ENCODE measurements at places on chromosomes 1 and 21.
A peak's percentile ranks its signal among the peaks of the same experiment; 100 is the strongest.

DNA sequence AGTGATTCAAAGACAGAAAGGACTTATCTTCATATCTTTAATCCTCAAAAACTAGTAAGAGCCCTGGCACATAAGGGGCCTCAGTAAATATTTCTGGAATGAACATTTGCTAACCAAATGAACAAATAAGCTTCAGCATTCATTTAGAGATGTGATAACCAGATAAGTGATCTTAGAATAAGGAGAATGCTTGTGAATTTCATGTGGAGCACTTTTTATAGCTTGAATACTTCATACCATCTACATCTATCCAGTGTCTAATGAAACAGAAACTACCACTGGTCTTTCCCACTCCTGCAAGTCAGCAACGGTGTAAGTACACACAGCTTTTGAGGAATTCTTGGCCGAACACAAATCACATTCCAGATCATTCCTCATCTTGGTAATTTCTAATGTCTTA is 38.5 kb downstream of the EDEM3 start:
- DNase-seq, result no peak

GRCh38 chr1:12601700-12602658 is 16.0 kb downstream of the DHRS3 start:
- DNase-seq, result peak; percentile 94

GRCh38 chr1:194028002-194028401 is 841.6 kb upstream of the B3GALT2 start:
- no peak for DNase-seq

DNA sequence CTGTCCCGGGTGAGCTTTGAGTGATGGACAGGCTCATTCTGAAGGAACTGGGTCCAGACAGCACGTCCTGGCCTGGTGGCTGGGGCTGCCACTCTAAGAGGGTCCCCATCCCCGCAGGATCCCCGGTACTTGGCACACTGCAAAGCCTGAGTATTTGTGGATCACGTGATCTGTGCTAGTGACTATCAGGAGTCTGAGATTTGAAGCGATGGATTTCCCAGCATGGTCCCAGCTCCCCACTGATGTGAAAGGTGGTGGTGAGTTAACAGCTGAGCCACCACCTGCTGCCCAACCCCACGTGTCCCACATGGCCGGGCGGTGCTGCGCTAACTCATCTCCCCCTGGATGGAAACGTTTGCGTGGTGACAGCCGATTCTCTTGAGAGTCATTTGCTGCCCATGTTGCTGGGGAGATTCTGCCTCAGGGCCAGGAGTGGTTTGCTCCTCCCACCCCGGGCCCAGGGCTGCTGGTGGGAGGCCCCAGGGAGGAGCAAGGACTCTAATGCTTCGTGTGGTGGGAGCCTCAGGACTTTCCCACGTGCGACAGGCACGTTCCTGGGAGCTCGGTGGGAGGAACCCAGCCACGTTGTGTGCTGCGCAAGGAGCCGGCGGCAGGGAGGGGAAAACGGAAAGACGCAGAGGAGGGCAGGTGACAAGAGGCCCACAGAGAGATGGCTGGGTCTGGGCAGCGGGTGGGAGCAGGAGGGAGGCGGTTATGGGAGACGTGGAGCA is 15.1 kb downstream of the FAAP20 start:
- DNase-seq, result no peak

GRCh38 chr1:27356619-27357280 is 10.0 kb downstream of the MAP3K6 start:
- DNase-seq, result no peak

DNA sequence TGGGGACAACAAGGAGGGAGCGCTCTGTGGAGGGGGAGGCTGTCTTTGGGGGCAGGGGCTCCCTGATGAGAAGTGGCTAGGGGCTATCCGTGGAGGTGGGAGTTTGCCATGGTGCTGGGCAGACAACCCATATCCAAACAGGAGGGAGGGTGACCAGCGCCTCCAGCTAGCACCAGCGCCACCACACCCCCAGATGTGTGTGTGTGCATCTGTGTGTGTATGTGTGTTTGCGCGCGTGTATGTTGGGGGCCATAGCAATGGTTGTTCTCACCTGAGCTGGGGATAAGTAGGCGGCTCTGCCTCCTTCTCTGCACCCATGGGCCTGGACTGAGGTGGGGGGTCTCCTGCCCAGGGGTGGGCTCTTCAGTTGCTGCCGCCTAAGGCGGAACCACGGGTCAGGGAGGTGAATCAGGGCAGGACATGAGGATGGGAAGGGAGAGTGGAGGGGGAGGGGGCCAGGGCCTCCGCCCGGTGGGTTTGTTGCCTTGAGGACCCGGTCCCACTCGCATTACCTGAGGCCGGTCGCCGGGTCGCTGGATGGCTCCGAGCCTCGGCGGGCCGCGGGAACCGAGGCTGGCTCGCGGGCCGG is 345 bp downstream of the HPCAL4 start:
- DNase-seq, result no peak

DNA sequence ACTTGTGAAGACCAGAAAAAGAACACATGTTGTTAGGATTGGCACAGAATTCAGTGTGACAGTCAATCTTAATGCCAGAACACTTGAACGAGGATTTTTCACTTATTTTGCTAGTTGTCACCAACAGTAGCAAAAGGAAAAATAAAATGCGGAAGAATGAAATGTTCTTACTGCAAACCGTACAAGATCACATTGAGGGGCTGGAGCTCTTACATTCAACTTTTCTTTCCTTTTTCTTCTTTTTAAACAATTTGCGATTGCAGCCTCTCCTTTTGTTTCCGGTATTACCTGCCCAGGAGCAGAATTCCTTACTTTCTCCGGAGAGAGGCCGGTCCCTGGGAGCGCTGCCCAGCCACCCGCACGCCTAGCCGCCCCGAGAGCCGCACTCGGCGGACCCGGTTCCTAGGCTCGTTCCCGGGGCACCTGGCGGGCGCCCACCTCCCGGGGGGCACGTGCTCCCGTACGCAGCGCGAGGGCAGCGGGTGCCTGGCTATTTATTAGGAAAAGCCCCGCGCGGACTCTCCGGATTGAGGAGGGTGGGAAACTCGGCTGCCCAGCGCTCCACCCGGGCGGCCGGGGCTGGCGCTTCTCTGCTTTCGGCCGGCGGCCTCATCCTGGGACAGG is 1.2 kb upstream of the CAMTA1 start:
- DNase-seq, result no peak

DNA sequence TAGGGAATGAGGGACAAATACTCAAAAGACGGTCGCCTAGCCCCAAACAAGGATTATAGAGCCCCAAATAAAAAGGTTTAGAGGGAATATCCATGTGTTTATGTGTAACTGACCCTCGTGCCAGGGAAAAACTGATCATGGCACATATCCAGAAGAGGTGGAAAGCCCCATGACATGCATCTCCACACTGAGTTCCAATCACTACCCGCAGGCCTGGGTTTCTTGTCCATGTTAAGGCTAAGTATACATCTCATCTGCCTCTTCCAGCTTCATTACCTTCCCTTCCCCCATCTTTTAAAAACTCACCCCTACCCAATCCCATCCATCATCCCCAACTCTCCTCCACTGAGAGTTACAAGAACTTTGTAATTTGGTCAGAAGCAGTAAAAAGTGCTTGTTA is 15.2 kb downstream of the GADD45A start:
- DNase-seq, result peak; percentile 24

DNA sequence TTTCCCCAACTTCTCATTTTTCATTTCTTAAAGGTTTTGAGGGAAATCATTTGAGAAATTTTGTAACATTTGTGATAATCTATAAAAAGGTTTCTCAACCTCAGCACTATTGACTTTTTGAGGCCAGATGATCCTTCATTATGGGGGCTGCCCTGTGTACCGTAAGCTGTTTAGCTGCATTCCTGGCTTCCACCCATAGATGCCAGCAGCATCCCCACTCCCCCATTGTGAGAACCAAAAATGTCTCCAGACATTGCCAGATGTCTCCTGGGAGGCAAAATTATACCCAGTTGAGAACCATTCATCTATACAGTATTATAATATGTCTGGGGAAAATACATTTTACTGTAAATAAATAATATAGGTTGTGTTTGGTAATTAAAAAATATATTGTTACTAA is 146.0 kb downstream of the PBX1 start:
- DNase-seq, result no peak

- no peak for DNase-seq
Observed at GRCh38 chr1:110726755-110727154, 52.0 kb upstream of the KCNA3 start.

DNA sequence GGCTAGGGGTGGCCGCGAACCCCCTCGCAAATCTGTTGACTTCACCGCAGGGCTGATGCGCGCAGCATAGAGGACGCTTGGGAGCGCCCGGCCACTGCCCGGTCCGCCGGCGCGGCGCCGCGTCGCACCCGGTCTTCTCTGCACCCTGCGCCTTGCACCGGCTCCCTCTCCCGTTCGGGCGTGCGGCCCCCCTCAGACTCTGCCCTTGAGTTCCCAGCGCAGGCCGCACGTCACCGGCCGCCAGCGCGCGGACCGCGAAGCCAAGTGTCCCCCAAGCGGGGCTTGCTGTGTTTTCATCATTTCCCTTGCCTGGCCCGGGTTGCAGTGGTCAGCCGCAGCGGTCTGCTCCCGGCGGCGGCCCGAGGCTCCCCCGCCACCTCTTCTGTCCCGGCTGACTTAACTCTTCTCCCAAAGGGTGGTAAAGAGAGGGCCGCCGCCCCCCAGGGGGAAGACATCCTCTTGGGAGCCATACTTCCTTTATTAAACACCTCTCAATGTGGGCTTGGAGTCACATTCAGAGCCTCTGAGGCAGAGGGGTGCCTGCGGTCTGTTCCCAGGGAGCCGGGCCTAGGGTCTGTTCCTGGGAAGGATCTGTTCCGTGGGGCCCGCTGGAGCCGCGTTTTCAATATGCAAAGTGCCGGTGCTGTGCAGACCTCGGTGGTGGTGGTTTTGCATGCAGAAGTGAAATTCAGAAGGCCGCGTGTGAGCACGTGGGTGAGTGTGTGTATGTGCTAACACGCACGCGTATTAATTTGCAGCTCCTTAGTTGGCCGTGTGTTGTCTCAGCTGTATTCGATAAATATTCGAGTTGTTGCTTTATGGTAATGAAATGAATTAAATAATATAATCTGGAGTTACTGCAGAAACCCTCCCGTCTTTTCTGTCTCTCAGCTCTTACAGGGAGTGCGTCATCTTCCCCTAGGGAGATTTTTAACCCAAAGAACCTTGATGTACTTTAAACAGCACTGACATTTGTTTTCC is 17.6 kb downstream of the PBX1 start:
- DNase-seq, result no peak

DNA sequence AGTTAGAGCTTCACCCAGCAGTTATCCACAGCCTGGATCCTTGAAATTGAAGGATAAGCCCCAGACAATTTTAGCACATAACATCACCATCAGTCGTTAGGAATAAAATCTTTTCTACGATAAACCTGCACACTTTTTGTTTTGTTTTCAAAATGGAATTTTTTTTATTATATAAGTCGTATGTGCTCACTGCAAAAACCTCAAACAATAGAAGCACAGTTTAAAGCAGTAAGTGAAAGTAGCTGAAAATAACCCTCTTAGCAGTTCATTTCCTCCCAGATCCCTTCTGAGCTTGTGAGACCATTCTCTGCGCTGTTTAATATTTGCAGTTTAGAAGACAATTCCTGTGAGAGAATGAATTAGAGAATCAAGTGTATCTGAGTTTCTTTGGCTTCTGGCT is 38.3 kb downstream of the ELK4 start:
- DNase-seq, result no peak

DNA sequence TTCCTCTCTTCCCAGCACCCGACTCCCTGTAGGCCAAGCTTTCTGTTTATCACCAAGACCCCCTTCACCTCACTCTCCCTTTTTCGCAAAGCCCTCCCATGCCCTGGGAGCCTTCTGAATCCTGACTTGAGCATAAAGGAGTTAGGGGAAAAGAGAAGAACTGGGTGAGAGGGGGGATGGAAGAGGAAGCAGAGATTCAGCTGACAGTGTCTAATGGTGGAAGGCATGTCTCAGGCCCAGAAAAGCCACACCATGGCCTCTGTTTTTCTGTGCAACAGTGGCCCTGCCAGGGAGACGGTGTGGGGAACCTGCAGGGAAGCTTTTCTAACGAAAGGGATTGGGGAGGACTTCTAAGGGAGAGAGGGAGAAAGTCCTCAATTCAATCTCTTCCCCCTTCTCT is 32.9 kb upstream of the SLC30A1 start:
- DNase-seq, result no peak

DNA sequence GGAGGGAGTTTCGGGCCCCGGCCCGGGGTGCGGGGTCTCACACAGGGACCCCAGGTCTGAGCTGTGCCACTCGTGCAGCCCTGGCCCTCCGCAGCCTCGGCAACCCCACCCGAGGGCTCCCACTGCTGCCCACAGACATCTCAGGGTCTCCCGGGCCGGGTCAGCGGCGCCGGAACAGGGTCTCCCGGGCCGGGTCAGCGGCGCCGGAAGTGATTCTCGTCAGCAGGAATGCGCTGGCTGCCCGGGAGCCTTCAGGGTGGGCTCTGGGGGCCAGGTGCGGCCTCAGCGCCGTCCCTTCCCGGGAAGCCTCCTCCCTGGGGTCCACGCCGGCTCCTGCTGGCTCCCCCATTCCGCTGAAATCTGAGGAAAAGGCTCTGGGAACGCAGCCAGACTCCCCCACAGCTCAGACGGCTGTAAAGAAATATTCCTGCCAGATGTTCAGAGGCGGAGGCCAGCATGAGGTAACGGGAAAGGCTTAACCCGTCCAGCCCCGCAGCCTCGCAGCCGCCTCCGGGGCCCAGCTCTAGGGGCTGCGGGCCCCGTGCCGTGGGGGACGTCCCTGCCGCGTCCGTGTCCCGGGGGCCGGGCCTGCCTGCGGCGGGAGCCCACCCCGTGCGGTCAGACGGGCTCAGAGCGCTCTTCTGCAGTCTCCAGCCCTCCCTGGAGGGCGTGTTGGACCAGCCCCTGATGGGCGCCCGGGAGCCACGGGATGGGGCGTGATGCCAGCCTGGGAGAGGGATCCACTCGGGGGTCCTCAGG is 8.7 kb upstream of the COL6A1 start:
- no peak for DNase-seq

GRCh38 chr1:28026329-28026728 is 62.1 kb downstream of the EYA3 start:
- DNase-seq, result no peak

GRCh38 chr21:46038871-46039397 is 57.4 kb downstream of the COL6A1 start:
- DNase-seq, result no peak

- DNase-seq, result no peak
Observed at GRCh38 chr1:3323021-3323795, 131.3 kb upstream of the ARHGEF16 start.

- no peak for DNase-seq
Observed at GRCh38 chr1:87042111-87042811, 127.8 kb downstream of the HS2ST1 start.

DNA sequence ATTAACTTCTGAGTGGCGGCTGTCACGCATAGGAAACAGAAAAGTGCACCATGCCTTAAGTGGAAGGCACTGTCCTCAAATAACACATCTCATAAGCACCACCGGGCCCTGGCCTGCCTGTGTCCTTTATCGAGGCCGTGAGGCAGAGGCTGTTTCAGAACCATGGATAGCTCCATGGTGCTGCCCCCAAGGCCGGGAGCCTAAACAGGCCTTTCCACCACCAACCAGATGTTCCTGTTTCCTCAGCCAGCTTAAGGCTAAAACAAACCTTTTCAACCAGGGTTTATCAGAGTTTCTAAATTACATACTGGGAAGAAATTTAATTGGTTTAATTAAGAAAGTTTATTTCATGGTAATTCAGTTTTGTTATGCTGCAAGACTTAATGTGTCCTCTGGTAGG is 114.4 kb downstream of the DMRTA2 start:
- DNase-seq, result no peak
